ENCODE measurements at places on chromosomes 11 and 22.
A peak's percentile ranks its signal among the peaks of the same experiment; 100 is the strongest.

DNA sequence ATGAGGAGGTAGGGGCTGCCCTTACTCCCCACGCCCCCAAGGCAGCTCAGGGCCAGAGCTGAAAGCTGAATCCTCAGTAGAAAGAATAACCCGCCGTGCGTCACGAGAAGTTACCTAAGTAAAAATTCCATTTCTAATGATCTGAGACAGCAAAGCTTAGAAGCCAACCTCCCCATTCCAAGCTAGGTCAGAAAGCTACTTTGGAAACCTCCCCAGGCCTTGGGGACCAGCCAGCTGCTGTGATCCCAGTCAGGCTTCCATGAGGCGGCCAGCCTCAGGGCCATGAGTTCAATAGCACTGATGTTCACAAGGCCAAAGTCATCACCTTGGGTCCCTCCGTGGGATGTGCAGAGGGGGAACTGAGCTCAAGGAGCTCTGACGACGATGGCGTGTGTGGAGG is 6.9 kb downstream of the SHISAL1 start:
- DNase-seq = no peak

GRCh38 chr11:33722590-33723234 is 13.5 kb downstream of the CD59 start:
- no peak for DNase-seq

GRCh38 chr22:49360746-49361145 is 466.9 kb downstream of the BRD1 start:
- no peak for DNase-seq

DNA sequence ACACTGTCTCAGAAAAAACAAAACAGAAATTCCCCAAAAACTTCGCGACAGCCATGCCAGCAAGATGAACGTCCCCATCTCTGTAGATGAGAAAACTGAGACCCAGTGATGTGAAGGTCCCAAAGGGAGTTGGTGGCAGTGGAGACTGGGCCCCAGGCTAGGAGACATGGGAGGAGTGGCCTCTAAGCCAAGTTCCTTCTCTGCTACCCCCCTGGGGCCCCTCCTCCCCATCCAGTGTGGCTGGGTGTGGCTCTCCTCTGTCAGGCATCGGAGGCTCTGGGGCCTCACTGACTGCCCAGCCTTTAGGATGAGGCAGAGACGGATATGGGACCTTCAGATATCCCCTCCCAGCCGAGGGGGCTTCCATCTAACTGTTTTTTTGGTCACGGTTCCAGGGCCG is 9.8 kb downstream of the RELT start:
- no peak for DNase-seq

GRCh38 chr22:50487290-50488005 is 789 bp downstream of the MIOX start:
- no peak for DNase-seq

DNA sequence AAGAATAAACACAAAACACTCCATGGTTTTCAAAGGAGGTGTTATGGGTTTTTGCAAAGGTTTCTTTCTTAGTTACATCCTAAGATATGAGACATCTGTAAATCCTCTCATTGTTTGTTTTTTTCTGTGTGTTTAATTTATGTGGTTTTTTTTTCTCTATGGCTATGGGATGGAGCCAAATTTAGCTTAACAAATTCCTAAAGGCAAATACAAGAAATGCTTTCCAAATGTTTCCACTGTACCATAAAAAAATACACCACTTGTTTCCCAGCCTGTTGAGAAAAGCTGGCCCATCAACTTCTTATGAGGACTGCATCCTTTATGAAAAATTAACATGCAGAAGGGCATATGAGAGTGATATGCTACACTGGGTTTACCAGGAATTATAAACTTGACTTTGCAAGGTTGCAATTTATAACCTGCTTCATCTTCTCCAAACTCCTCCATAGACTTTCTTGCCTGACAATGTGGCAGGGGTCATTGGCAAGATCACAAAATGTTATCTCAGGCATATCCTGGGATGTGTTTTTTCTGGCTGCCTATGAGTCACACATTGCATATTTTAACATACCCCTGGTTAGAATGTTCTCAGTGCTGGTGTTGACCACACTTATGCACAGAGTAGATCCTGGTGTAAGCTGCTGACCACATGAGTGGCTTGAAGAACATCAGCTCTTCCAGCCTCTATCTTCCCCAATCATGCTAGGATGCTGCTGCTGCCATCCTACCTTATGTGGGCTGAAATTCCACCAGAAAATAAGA is 137.6 kb upstream of the TTC12 start:
- no peak for DNase-seq

DNA sequence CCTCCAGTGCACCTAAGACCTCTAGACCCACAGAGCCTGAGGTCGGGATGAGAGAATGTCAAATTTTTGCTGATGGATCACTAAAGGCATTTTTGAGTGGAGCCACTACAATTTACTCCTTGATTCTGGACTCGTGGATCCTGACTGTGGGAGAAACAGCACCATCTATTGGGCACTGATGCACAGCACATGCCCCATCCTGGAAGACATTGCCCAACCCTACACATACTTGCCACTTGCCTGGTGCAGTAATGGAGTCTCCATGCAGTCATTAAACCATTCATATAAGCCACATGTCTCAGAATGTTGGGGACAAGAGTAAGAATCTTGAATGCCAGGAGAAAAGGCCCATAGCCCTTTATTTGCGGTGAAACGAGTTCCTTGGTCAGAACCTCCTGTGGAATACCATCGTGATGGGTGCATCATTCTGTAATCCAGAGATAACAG is 103.9 kb downstream of the GGTLC2 start:
- DNase-seq = peak; percentile 6

DNA sequence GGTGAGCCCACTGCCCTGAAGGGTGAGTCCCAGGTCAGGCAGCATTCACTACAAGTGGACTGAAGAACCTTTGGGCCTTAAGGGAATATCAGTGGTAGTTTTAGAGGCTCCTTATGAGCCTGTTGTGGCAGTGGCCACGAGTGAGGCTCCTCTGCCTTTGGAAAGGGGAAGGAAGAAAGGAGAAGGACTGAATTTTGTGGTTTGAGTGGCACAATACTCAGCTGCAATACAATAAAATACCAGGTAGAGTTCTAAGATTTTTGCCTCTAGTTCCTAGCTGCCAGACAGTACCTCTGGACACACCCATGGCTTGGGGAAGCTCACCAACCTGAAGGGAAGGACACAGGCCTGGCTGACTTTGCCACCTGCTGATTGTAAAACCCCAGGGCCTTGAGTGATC is 260.9 kb downstream of the DYNC2H1 start:
- DNase-seq = no peak

GRCh38 chr22:43754176-43754575 is 57.9 kb downstream of the EFCAB6 start:
- DNase-seq = no peak

DNA sequence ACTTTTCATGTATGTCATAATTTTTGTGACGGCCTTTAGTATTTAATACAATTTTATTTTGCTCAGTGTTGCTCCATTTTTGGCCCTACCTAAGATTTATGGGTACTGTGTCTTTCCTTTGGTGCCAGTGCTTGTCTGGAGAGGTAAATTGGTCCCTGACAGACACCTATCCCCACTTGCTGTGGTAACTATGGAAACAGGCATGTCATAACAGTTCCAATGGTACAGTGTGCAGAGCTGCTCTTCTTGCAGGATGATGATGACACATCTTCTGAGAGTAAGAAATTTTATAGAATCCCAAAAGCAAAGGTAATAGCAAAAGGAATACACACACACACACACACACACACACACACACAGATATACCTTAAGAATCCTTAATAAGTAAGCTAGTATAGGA is 118.5 kb downstream of the ELP4 start:
- peak; percentile 20 for DNase-seq

DNA sequence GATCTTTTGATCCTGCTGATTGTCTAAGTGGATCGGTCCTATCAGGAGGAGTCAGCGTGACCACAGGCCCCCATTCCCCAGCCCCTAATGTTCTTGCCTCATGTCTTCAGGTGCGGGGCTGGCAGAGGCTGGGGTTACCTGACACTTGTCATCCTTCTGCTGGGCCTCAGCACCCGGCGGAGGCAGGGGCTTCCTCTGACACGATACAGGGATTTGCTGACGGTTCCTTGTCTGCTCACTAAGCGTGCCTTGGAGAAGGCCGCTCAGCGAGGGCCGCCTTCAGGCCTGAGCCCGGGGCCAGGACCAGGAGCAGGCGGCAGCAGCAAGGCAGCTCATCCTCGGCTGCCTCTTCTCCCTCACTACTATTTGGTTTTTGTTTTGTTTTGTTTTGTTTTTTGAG is 45.7 kb upstream of the KCNQ1OT1 start:
- no peak for DNase-seq

DNA sequence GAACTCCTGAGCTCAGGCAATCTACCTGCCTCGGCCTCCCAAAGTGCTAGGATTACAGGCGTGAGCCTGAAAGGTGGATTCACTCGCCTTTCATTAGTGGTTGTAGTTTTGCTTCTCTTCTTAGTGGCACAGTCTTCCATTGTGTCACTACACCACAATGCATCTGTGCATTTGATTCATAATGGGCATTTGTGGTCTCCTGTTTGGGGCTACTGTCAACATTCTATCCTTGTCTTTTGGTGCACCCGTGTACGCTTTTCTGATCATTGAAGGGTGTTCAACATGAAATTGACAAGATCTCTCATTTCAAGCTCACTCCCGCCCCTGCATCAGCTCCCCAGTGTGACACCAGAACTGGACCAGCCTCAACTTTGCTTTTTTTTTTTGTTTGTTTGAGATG is 2.0 kb upstream of the SYT12 start:
- DNase-seq = no peak

DNA sequence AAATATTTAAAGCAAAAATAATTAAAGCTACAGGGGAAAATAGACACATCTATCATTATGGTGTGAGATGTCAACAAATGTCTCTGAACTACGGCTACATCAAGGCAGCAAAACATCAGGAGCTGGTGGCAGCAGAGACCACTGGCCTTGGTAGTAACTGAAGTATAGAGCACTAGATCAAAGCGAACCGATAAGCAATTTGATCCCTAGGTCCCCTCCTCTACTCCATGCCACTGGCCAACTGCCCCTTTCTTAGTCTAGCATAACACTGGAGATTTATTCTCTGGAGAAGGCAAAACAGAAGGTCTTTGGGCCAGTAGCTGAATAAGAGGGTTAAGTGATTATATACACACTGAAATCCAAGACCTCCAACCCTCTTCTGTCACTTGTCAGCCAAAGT is 13.6 kb upstream of the RAB3IL1 start:
- DNase-seq = no peak

- no peak for DNase-seq
Observed at GRCh38 chr11:64347193-64347867, 7.3 kb downstream of the CCDC88B start.

DNA sequence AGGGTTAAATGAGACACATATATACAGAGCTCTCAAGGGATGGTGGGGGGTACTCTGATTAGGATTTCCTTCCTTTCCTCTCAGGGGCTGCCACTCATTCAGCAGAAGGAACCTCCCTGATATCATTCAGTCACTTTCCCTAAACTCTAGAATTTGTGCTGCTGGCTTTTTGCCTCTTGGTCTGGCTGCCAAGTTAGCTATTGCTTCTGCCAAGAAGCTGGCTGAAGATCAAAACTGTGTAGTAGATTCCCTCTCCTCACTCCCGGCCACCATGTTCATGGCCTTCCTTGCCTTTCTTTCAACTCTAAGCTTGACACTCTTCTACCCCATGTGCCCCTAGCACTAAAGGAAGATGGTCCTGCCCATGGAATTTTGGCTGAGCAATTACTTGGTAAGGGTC is 18.7 kb downstream of the SLC6A5 start:
- DNase-seq = no peak

- DNase-seq = no peak
Observed at GRCh38 chr11:67347964-67348749, 5.2 kb downstream of the POLD4 start.

DNA sequence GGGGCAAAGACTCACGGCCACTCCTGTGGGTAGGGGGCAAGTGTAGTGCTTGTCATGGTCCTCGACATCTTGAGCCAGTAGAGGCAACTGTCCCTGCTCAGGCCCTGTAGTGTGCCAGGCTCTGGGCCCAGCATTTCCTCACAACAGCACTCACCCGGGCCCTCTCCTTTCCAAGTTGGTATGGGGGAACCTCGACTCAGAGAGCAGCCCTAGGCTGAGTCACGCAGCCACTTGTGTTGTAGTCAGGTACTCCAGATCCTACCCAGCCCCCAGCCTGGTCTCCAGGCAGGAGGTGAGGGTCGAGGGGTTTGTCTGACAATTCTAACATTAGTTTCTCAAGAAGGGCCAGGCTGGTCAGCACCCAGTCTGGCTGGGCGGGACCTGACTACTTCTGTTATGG is 4.1 kb downstream of the RELT start:
- no peak for DNase-seq

- no peak for DNase-seq
Observed at GRCh38 chr11:73453562-73453961, 77.4 kb downstream of the RELT start.

DNA sequence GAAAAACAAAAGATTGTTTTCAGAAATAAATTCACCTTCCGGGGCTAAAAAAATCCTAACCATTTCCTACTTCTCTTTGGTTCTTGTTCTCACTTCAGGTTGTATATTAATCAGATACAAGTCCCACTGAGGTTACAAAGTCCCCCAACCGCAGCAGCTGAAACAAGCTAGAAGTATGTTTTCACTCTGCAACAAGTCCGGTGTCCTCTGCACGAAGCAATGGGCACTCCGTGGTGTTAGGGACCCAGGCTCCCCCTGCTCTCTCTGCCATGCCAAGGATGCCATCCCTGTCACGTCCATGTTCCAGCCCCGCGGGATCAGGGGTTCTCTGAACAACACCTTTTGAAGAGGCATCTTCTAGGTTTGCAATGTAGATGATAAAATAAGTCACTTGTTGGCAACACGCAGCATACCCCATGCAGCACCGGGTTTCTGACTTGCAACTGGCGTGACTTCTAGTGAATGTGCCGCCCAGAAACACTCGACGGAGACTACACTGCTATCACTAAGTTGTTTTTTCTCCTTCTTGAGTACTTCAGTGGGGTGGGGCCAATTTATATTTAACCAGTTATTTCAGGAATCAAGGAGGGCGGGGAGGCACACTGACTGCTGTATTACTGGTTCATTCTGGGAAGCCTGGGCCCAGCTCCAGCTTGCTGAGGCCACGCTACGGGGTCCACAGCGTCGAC is 25.4 kb upstream of the GSTP1 start:
- DNase-seq = no peak

GRCh38 chr11:99020352-99021225 is at the start of gene CNTN5:
Gene CNTN5 (plus strand): TSS chr11:99020949.
- DNase-seq = peak; percentile 98

GRCh38 chr11:68677432-68677831 is 6.9 kb upstream of the GAL start:
- peak; percentile 10 for DNase-seq
